ENCODE measurements at places on chromosomes 6 and 20.

- DNase-seq: no peak
Measured at GRCh38 chr6:140202964-140203515, 828.6 kb upstream of the CITED2 start.

DNA sequence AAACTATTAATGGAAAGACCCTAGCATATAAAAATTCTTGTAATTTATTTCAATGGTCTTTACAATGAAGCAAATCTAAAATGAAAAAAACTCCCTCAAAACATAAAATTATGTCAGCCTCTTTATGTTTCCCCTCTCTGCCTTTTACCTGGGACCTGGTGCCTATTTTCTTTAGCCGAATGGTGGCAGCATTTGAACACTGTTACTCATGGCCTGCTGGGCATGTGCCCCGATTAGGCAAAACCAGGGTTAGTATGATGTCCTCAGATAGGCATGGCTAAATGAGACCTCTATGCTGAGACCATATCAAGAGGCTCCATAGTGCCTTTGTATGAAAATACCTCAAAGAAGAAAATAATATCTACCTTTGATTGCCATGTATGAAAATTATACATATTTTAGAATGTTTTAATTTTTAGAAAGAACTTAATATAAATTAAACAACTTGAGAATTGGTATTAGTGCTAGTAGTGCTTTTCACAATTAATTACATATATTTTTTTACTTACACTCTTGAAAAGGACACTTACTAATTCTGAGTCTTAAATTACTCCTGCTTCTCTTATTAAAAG lies 22.5 kb upstream of the C6orf58 start:
- peak; percentile 3 for DNase-seq

DNA sequence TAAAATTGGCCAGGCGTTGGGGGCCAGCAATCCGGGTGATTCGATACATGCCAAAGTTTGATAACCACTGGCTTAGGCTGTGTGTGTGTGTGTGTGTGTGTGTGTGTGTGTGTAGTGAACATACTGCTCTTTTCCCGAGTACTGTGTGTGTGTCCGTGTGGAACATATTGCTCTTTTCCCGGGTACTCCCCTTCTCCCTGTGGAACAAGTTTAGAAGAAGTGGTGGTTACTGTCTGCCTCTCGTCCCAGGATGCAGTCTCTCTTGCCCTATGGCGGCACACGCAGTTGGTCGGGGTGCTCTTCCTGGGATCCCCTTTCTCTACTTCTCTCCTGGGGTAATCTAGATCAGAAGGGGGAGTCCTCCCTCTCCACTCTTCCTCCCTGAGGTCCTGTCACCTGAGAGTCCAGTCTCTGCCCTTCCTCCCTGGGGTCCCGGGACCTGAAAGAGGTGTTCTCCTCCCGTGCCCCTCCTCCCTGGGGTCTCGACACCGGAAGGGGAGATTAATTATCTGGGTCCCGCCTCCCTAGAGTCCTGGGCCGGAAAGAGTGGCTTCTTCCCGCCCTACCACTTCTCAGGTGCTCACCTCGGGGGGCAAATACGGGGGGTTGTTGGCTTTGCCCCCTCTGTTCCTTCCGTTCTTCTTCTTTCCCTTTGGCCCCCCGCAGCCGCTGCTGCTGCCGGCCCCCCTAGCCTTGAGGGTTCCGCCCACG lies 516 bp downstream of the GTPBP2 start:
- peak; percentile 51 for DNase-seq

DNA sequence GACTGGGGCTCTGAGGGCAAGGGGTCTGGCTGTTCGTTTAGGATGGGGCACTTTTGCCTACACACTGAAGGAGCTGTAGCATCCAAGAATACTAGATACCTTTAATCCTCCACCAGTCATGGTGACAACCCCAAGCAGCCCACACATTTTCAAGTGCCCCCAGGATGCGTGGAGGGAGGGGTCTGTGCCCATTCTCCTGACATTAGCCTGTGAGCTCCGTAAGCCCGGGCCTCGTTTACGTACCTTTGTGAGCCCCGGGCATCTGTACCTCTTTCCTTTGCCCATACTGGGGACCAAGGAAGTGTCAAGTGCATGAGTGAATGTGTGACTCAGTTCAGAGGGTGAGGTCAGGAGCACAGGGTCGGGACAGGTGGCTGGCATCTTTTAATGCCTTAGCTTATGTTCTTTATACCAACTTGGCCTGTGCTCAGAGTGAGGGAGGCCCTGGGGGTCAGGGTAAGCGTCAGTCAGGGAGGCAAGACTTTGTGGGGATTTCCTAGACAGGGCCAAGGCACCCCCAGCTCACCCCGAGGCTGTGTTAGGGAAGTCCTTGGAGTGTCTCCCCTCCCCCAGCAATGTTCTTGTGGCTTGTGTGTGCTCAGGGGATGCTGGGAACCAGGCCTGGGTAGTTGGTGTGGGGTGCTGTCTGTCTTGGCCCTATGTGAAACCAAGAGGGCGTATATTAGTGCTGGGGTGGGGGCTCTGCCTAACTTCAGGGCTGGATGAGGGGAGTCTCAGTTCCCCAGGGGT lies 12.9 kb downstream of the VEGFA start:
- no peak for DNase-seq

DNA sequence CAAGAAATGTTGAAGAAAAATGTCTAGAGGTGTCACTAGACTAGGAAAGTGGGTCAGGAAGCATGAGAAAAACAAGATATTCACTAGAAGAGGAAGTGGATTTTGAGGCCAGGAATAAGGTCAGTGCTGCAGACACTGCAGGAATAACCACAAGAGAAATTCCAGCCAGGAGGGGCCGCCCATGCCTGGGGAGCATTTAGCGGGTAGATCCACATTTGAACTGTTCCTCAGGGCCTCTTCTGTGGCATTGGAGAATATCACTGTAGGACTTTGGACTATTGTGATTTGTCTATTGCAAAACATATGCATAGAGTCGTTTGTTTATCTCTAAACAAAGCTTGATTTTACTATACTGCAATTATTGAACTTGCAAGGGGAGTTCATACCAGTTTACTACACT lies 49.6 kb upstream of the CCDC28A start:
- DNase-seq: no peak

DNA sequence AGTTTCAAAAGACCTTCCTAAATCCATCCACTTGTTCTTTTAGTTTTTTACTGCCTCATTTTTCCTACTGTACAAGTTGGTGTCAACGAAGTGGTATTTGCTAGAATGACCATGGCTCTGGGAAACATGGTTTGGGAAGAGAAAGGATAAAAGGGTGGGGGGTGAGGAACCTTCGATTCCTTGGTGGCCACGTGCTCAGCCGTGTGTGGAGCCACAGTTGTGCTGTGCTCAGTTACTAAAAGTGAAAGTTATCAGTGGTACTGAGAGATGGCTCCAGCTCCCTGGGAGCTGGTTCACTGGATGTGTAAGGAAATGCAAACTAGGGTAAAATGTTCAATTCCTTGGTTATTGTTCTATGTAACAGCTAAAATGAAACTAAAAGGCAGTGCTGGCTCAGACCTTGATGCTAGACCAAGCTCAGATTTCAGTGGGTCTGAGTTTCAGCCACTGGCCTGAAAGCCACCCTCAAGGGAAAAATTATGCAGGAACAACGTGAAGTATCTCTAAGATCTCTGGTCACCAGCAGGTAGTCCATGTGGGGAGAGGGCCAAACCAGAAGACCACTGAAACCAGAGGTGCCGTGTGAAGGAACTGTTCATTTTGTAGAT lies 7.4 kb upstream of the SLC22A2 start:
- no peak for DNase-seq

DNA sequence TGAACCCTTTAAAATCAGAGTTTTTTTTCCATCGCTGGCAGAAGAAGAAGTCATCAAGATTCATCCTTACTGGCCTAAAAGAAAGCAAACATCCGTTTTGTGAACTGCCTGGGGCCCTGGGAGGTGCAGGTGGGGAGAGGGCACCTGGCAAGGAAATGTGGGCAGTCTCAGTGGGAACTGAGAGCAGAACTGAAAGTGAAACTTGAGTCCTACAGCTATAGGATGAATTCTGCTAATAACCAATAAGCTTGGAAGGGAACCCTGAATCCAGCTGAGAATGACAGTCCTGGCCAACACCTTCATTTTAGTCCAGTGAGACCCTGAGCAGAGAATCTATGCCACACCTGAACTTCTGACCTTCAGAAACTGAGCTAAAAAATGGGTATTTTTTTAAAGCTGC lies 130.1 kb upstream of the ASCC3 start:
- no peak for DNase-seq

- DNase-seq: no peak
Measured at GRCh38 chr6:18260448-18261106, 3.8 kb downstream of the DEK start.

GRCh38 chr6:4775494-4776130 lies 592 bp upstream of the CDYL start:
- DNase-seq: peak; percentile 70

DNA sequence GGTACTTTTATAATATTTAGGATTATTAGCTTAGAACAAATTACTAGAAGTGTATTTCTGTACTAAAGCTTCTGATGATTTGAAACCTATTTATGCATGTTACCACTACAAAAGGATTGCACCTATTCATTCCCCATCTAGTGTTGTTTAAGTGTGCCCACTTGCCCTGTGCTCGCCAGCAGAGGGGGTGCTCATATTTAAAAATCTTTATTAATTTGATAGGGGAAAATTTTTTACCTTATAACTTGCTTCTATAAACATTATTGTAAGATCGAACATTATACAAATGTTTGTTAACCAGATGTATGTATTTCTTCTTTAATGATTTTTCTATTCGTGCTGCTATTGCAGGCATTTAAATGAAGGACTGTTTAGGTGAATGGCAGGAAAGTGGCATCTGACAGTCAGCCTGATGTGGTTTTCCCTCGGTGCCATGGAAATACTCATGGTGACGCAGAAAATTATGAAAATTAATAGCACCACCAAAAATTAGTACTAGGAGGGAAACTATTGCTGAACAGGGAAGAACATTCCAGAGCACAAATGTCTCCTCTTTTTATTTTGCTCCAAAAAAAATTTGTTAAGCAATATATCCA lies 44.1 kb upstream of the FNDC1 start:
- no peak for DNase-seq

DNA sequence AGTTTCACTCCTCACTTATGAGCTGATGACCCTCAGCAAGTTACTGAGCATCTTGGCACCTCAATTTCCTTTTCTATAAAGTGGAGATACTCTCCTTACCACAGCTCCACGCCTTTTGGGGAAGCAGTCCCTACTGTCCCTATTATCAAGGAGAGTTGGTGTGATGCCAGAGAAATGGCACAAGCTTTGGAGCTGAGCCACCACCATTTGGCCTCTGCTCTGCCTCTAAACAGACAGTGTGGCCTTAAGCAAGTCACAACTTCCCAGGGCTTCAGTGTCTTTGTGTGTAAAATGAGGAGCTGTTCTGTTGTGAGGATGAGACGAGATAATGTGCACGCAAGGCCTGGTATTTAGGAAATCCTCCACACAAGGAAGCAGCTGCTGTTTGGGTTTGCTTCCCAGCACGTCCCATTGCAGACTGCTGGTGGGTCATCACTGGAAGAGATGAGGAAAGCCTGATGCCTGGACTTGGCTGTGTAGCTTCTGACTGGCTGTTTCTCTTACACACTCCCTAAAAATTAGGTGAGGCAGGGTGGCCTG lies 18.5 kb downstream of the NSFL1C start:
- no peak for DNase-seq

DNA sequence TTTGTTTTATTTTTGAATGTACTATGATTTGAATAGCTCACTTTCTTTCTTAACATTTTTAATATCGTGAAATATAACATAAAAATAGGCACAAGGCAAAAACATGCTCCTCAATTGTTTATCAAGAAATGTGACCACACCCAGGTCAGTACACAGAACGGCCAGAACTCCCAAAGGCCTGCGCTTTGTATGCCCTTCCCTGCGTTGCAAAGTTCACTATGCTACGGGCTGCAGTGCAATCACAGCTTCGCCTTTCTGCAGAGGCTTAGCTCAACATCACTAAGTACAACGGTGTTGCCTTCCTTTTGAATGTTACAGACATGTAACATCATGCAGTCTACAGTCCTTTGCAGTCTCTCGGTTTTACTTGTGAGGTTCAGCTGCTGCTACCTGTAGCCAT lies 333.4 kb downstream of the THBS2 start:
- no peak for DNase-seq

DNA sequence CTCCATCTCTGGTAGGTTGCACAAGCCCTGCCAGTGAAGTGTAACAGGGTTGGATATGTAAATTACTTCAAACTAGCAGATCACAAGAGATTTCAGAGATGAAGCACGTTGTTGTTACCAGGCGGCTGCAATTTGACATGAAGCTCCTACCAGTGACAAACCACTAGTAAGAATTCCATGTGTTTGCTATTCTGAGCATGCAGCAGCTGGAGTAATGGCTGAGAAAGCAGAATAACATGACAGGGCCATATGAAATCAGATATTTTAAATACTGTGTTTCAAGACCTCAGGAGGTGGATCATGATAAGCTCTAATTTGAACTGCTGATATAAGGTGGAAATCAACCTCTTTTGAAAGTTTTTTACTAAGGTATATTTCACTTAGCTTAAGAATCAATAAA lies 11.4 kb downstream of the RIN2 start:
- DNase-seq: no peak

All from stimulated activated CD4-positive, alpha-beta T cell treated with anti-CD3 and anti-CD28 coated beads, Interleukin-4, amount 100 ng/mL, for 1 hour (primary cell).